Activated CD4-positive, alpha-beta T cell treated with anti-CD3 and anti-CD28 coated beads for 4 hours (primary cell): ENCODE measurements at places on chromosomes 12 and 14.

DNA sequence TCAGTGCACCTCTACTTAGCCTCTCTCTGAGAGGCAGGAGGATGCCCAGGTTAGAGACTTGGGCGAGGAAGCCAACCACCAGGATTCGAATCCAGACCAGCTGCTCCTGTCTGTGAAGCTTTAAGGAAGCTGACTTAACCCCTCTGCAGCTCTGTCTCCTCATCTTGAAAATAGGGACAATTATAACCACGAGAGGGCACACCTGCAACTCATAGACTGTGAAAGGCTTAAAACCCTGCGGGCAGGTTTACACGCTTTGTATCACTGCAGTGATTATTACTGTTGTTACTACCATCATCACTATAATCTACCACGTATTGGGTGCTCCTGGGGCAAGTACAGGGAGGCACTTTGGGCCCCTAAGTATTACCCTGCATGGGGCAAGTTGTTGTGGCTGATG is 379.8 kb downstream of the VRK1 start:
- peak; percentile 44 for DNase-seq

DNA sequence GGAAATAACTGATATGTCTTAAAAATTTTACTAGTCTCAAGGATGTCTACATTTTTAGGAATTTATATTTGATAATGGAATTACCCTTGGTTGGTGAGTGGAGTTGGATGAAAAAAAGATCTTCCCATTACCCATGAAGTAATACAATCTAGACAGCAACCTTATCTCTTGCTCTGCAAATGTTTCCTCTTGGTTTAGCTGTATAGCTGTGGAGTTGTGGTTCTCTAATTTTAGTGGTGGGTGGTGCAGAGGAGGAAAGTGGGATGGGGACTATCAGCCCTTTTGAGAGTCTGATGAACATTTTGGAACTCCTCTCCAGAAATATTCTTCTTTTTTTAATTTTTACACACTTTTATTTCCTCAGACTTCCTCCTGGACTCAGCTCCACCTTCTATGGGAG is 17.1 kb downstream of the SPX start:
- no peak for DNase-seq

- no peak for DNase-seq
Measured at GRCh38 chr14:36099619-36100018, 76.9 kb downstream of the PTCSC3 start.

- peak; percentile 60 for DNase-seq
Measured at GRCh38 chr14:50344116-50344775, 32.1 kb downstream of the DMAC2L start.

GRCh38 chr14:57761800-57762199 is 104.1 kb downstream of the SLC35F4 start:
- DNase-seq = no peak

- peak; percentile 10 for DNase-seq
Measured at GRCh38 chr14:86038387-86039042, 508.6 kb downstream of the FLRT2 start.

- no peak for DNase-seq
Measured at GRCh38 chr12:80264386-80264785, 165.0 kb downstream of the OTOGL start.

DNA sequence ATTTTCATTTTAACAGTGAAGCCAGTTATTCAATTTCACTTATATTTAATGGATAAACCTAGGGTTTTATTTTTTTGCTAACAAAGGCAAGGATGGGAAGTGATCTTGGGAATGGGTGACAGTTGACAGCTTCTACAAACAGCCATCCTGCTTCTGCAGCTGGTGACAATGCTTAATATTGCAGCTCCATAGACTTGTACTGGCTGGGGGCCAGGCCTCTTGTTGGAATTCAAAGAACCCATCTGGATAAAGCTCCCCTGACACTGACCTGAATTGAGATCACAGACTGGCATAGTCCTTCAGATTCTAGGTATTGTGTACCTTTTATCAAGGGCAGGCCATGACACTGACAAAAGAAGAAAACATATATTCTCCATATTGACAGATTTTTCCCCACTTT is 664.6 kb upstream of the FOXG1 start:
- DNase-seq = no peak

DNA sequence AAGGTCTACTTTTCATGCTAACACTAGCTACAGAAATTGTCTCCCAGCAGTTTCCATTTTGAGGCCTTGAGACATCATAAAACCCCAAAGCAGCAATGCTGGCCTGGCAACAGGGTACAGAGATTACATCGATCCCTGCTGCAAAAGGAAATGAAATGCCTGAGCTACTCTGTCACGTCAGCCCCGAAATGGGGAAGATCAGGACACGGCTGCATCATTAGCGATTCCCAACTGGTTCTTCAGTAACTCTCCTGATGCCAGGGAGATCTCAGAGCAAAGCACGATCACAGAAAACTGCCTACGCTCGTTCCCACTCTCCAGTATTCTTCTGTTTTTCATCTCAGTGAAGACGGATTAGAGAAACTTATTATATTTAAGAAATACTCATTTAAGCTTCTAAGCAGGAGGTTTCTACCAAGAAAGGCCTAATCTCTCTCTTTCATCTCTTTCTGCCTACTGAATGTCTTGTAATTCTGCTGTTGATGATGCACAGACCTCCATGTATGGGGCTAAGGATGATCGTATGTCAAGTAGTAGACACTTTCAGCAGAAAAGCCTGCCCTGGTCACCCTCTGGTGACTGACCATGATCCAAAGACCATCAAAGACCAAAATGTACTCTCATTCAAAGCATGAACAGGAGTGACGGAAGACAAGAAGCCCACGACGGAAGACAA is 168.5 kb downstream of the RIMBP2 start:
- no peak for DNase-seq

GRCh38 chr12:42742716-42743115 is 153.2 kb upstream of the PRICKLE1 start:
- no peak for DNase-seq
